ENCODE measurements at places on chromosomes 4 and X.

DNA sequence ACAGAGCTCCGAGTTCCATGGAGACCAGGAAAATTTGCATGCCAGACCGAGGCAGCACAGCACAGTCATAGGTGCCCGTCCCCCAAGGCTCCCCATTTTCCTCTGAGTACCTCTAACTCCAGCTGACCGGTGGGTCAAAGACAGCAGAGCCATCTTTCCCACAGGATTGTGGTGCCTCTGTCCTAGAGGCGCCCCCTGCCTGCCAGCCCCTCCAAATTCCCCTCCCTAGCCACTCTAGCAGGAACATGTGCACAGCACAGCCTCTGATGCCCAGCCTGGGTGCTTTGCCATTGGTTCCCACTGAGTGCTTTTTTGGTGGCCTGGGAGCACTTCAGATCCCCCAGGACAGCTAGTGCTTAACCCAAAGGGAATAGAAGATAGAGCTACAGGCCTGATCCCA is 368.5 kb upstream of the PABPC5 start:
- no peak for DNase-seq

DNA sequence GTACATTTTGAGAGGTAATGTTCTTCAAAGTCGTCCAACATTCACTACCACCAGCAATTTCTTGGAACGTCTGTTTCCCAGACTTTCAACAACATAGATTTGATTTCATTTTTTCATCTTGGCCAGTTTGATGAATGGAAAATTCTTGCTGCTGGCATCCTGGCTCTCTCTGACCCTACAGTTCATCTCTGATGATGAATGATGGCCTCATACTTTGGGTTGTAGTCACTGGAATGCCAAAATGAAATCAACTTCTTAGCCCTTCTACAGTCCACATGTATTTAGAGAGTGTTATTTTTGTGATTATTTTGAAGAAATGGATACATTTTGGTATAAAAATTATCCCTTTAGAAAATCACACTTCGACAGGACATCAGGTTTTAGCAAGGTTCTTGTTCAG is 8.8 kb downstream of the CHST7 start:
- DNase-seq: no peak

GRCh38 chr4:109985993-109986974 is 73.6 kb downstream of the EGF start:
- DNase-seq: no peak

GRCh38 chr4:184833046-184833838 is 7.5 kb upstream of the ACSL1 start:
- no peak for DNase-seq

GRCh38 chr4:5716391-5716790 is 5.4 kb downstream of the EVC start:
- no peak for DNase-seq

- DNase-seq: no peak
These were observed 483 bp downstream of the USP27X start for GRCh38 chrX:49879656-49880277.

DNA sequence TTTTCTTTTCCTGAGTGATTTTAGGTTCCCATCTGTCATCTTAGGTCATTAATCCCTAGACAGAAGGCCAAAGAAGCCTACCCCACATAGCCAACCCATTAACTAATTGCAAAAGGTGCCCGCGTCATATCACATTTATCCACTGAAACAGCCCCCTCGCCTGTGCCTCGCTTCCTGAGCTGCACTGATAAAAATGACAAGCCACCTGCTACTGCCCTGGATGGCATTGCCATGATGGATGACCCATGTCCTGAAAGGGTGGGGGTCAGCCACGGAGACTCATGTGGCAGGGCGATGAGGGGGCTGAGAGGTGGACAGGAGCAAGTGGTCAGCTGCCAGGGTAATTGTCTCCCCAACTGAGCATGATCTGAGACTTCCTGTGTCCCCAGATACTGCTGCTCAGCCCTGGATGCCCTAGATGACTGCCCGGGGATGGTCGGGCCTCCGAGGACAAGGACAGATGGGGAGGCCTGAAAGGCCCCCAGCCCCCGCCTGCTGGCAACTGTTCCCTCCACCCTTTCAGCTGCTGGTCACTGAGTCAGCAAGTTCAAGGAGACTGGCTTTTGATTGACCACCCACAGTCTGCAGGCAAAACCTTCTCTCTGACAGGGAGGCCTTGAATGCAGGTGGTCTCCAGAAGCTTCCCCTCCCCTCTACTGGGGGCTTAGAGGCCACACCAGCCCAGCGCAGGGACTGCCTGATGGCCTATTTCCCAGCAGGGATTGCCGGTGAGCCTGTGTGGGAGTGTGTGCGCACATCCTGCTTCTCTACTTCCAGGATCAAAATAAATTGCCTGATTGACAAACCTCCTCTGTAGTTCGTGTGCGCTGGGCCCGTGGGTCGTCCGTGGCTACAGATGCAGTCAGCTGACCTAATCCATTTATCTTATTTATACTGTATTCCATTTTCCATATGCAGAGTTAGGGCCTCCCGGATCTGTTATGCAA is 496.3 kb downstream of the BCOR start:
- no peak for DNase-seq

GRCh38 chrX:46308110-46308509 is 237.1 kb downstream of the ZNF674 start:
- no peak for DNase-seq

DNA sequence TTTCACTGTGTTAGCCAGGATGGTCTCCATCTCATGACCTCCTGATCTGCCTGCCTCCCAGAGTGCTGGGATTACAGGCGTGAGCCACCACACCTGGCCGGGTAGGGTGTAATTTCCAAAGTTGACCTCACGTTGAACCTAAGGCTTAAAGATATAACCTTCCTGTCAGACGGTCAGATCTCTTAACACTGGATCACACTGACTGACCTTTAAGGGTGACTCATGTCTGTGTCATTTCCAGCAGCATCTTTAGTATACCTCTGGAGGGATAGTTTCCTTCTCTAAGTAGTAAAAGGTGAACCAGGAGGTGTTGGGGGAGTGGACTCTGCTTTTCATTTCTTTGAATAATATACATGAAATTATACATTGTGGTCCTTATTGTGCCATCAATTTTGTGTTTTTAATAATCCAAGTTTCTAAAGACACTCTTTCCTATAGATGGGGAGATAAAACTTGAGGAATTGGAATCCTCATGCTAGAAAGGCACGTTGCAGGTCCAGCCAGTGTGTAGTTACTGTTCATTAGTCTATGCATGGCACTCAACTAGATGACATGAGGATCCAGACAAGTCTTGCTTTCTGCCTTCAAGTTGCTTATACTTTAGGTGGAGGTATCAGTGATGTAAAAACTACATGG is 45.7 kb downstream of the ARHGAP10 start:
- DNase-seq: no peak

- no peak for DNase-seq
These were observed 501.9 kb downstream of the GABRG1 start for GRCh38 chr4:45621971-45622370.

GRCh38 chr4:34720571-34720970 is 1523.7 kb downstream of the ARAP2 start:
- no peak for DNase-seq

DNA sequence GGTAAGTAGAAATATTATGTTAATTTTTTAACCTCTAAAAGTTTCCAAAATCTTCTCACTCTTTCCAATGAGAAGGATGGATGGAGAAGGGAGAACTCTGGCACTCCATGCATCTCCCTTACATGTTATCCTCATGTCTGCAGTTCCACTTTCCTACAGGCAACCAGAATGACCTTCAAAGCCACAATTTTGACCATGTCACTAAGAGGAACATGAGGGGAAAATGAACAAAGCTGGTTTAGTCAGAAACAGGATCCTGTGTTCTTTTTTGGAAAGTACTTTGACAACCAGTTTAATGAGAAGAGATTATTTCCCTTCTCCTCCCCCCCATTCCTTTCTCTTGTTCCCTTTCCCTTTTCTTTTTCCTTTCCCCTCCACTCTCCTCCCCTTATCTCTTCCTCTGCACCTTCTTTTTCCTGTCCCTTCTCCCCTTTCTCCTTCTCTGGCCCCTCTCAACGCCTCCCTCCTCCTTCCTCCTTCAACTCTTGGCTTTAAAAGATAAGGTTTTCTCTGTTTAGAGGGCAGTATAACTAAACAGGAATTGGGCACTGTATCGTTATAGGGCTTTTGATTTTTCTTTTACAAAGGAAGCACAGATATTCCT is 42.5 kb downstream of the DTHD1 start:
- DNase-seq: no peak

DNA sequence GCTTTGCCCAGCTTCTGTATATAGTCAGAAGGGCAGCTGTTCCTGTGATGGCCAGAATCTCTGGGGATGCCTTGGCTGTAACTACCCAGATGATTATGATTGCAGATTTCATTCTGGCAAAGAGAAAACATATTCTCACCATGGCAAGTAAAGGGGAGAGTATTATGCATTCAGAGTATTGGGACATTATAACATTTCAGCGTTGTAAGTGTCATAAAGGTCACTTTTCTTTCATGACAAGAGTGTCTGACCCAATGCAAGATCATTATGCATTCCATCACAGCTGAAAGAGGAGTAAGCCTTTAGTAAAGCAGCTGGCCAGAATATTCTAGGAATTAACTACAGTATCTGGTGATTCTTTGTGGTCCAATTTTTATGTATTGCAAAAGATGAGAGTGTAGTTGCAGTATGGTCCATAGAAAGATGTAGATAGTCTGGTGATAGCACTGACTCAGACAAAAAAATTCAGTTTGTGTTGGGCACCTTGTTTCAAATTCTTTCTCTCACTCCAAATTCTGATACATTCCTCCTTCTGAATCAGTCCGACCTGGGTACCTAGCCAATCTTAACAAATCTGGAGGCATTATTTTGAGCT is 2366.3 kb downstream of the PCDH7 start:
- no peak for DNase-seq

GRCh38 chr4:168678751-168679366 is 182.0 kb downstream of the PALLD start:
- no peak for DNase-seq

DNA sequence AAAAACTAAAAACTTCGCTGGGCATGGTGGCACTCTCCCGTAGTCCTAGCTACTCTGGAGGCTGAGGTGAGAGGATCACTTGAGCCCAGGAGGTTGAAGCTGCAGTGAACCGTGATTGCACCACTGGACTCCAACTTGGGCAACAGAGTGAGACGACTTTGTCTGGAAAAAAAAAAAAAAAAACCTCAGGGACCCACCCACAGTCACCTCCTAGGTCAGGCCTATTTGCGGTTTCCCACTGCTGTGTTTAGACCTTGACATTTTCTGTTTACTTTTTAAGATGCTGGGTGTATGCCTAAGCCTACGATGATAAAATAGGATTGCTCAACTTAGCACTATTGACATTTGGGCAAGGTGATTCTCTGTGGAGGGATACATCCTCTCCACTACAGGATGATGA is 197.4 kb upstream of the TBL1X start:
- no peak for DNase-seq

DNA sequence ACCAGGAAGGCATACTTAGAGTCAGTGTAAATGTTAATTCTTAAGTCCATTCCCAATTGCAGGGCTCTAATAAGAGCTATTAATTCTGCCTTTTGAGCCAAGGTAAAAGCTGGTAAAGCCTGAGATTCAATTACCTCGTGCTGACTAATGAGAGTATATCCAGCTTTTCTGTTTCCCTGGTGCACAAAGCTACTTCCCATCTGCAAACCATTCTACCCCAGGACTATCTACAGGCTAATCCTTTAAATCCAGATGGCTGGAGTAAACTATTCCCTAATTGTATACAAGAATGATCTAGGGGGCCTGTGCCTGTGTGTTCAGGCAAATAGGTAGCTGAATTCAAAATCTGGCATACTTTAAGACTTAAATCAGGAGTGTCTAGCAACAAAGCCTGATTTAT is 365.0 kb downstream of the GPM6A start:
- DNase-seq: no peak

DNA sequence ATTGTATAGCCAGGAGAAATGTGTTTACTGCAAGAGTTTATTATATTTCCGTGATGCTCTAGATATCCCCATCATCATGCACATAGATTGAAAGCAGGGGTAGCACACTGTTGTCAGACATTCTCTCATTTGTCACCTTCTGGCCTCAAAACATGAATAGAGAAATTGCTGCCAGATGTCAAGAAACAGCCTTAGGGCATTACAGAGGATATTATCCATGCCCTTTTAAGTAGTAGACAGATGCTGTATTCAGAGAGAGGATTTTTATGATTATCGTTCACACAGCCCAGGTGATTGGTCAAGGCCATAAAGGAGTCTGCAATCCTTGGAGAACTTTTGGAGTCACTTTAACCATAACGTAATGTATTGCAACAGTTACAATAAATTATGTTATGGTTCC is 1961.5 kb upstream of the TENM3 start:
- DNase-seq: no peak

DNA sequence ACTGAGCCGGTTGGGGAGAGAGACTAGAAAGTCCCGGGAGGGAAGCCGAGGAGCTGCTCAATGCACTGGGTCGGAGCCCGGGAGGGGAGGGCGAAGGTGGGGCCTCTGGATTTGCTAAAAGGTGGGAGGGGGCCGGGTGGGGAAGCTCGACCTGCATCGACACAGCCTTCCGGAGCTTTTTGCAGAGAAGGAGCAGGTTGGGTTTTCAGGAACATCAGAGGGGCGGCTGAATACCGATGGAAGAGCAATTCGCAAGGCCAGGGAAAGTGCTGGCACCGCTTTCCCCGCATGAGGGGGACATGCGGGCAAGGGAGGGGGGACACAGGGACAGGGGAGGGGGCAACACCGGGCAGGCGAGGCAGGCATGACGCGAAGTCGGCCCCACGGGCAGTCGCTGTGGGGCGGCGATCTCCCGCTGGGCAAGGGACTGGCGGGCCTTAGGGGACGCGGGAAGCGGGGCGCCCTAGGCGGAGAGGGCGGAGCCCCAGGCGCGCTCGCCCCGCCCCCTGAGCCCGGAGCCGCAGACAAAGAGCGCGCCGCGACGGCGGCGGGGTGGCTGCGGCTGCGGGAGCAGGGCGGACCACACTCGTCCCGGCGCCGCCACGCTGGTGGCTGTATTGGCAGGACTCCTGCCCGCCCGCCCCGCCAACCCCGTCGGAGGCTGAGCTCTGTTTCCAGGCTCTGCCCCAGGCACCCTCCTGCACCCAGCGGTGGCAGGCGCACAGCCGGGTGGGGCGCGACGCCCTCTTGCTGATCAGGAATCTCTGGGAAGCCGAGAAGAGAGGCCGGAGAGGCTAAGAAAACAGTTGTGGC is 11.6 kb downstream of the PDZD4 start:
- no peak for DNase-seq

DNA sequence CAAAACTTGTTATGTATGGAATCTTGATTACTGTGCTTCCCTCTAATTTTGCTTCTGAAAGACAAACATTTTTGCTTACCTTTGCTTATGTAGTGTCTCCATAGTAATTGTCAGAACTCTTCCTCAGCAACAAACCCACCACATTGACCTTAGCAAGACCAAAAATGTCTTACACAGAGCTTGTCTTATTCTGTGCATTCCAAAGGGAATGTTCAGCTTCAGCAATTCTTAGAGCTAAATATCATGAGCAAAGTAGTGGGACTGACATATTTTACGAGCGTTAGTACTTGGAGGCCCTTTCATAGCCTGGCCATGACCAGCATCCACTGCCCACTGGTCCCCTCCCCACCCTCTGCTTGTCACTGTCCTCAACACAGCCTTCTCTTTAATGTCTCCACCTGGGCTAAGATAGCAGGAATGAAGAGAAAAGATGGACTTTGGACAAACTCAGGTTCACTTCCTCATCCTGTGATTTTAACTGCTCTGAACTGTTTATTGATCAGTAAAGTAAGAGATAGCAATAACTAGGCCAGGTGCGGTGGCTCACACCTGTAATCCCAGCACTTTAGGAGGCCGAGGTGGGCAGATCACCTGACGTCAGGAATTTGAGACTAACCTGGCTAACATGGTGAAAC is 15.5 kb upstream of the SH3D19 start:
- no peak for DNase-seq

GRCh38 chrX:13094828-13095341 is 50.5 kb upstream of the FAM9C start:
- DNase-seq: no peak
